Midbrain (tissue), 1 donor: ENCODE measurements at places on chromosomes 4 and X.

- DNase-seq = no peak
Observed at GRCh38 chr4:54228961-54229501, at the start of gene PDGFRA. Gene PDGFRA, plus strand, starts transcription at chr4:54229293. Its CDS starts 29,476 bp downstream, at chr4:54258769.

DNA sequence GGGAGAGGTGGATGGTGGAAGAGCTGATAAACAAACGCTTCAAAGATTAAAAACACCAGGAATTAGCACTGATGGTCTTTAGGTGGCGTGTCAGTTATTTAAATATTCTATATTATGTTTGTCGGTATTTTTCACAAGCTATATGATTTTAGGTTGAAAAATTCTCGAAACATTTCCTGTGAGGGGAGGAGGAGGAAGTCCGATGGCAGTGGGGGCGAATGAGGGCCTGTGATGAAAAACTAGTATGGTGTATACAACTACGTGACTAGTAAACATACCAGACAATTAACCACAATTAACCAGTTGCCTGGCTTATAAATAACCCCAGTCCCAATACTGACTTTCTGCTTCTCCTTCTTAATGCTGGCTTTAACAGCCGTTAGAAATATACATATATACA is 595 bp upstream of the NAP1L2 start:
- no peak for DNase-seq

DNA sequence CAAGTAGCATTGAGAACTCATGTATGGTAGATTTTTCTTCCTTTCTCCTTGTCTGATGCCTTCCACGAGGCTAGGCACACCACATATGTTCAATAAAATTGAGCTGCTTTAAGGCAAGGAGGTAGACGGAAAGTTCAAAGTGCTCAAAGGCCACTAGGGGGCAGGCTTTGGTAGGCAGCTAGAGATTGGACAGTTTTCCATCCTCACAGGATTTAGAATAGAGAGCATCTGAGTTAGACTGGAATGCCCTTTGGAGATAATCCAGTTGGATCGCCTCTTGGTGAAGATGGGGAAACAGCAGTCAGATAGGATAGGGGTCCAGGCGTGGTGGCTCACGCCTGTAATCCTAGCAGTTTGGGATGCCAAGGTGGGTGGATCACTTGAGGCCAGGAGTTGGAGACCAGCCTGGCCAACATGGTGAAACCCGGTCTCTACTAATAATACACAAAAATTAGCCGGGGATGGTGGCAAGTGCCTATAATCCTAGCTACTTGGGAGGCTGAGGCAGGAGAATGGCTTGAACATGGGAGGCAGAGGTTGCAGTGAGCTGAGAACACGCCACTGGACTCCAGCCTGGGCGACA is 30.4 kb downstream of the ELF4 start:
- peak; percentile 66 for DNase-seq

GRCh38 chr4:145888393-145888792 is 50.2 kb downstream of the ZNF827 start:
- DNase-seq = no peak

- DNase-seq = no peak
Observed at GRCh38 chrX:102832661-102833060, 104.4 kb upstream of the RAB40AL start.

DNA sequence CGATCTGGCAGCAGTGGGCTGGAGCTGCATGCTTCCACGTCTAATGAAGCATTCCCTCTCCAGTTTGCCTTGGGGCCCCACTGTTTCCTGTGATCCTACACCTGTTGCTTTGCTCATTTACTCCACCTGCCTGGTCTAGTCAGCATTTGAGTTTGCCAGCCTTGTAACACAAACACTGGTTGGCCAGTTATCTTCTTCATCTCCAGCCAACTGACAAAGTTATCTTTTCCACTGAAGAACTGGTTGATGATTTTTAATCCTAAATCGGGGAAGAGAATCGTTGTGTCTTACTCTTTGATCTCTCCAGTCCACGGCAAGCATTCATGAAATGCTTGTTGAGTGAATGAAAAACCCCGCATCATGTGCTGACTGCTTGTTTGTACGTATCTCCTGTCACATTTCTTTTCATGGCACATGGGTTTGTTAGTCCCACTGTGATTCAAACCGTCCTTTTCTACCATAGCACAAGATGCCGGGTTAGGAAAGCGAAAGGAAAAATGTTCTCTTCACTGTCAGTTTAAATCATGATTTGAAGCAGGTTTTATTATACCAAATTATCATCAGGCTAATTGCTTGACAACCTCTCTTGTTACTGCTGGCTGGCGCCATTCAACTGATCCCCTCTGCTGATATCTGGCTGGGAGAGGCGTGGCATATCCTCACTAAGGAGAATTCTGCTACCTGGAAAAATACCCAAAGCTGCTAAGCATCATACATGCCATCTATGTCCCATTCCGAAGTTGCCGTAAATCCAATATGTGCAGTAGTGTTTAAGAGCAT is 144.8 kb downstream of the SHROOM3 start:
- DNase-seq = no peak

- no peak for DNase-seq
Observed at GRCh38 chrX:71606536-71607216, 11.6 kb downstream of the CXCR3 start.

DNA sequence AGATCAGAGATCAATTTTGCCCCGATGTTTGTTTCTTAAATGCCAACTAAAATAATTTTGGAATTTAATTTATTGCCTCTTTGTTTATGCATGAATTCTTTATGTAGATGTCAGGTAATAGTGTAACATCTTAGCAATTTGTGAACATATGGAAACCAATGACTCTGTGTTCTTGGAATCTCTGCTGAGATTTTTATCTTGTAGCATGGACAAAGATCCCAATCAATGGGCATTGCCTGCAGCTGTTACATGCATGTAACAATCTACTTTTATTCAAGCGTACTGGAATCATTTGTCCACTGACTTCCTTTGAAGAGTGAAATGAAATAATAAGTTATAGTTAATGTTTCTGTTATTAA is 61.6 kb upstream of the ARSJ start:
- no peak for DNase-seq

DNA sequence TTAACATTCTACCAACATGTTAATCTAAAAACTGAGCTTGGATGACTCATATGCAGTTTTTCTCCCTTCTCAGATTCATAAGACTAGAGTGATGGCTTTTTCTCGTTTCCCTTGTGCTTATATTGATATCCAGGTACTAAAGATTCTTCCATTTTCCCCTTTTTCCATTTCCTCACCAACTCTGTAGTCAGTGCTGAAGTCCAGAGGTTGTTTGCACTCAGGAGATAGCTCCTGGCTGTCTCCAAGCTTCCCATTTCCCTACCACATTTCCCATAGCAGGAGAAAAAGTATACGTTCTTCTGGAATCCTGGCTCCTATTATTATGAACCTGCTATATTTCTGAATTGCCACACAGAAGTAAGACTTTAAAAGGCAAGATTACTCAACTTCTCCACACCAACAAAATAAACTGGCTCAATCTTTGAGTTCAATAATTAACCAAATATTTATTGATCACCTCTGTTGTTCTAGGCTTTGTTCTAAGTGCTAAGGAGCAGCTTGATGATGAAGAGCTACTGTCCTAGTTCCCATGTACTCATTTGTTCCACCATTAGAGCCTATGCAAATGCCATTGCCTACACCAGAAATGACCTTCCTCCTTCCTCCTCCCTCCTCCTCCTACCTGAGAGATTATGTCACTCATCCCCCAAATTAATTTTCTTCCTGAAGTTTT is 454.4 kb upstream of the RPS6KA3 start:
- no peak for DNase-seq

GRCh38 chr4:94582517-94582916 is 130.8 kb downstream of the PDLIM5 start:
- no peak for DNase-seq

GRCh38 chr4:35217331-35217730 is 1027.0 kb downstream of the ARAP2 start:
- no peak for DNase-seq
